Activated T-helper 1 cell treated with anti-CD3 and anti-CD28 coated beads, Interleukin-12 subunit alpha, Interleukin-12 subunit beta, Interleukin-2, Interleukin-4 antibody, amounts not matched to agents 30 ng/mL and 10 ng/mL and 1 ng/mL, durations not matched to agents 14 hours and 24 hours and 36 hours (primary cell): ENCODE measurements at places on chromosomes 5 and 9. TPM values are rescaled to one million over a fixed set of nuclear protein-coding genes. Genes with fewer than 3 reads are reported as not detected.

Gene NTRK2
- total RNA-seq, result 2.9 TPM in 2 replicates

DNA sequence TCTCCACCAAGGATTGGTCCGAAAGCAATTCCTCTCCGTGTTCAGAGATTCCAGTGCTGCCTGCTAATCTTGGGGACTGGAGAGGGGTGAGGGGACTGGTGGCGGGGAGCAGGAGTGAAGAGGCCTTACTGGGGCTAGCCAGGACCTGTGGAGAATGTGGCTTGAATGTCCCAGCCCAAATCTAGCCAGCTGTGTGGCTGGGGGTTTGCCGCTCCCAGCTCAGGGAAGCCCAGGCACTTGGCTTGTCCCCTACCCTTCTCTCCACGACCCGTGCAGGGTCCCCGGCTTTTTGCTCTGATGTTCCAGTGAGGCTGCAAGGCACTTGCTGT lies 2.4 kb downstream of the N4BP3 start:
- no peak for DNase-seq

Gene STPG3
- 1.2 and 1.8 TPM in 2 replicates for total RNA-seq

GRCh38 chr5:80128141-80128540 lies 93.0 kb downstream of the THBS4 start:
- no peak for DNase-seq

DNA sequence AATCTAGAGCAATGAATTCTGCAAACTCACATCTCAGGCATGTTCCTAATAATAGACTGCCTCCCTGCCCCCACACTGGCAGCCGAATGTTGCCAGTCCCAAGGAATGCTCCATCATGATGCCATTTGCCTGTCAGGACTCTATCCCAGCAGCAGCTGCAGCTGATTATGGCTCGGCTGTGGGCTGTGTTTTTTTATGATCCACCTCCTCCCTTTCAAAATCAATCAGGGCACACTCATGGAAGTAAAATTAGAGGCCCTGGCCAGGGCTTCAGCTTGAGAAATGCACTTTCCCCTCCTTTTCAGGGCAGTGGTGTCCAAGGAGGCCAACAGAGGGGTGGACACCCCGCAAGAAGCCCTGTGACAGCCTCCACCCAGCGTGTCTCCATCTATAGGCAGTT lies 176.7 kb upstream of the S1PR3 start:
- DNase-seq, result no peak

DNA sequence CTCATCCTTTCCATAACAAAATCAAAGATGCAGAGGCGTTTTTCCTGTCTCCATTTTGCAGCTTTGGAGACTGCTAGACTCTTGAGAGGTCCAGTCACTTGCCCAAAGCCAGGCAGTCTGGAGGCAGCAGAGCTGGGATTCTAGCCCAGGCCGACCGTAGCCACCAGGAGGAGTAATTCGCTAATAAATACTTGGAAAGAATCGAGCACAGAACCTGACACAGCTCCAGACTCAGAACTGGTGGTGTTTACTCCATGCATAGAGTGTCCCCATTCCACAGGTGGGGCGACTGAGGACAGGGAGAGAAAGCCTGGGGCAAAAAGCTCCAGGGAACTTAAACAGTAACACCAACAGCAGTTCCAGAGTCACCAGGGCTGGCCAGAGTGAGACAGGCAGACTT lies 10.7 kb upstream of the CERCAM start:
- no peak for DNase-seq

Gene PRUNE2
- 0.27 and 0.57 TPM in 2 replicates for total RNA-seq

DNA sequence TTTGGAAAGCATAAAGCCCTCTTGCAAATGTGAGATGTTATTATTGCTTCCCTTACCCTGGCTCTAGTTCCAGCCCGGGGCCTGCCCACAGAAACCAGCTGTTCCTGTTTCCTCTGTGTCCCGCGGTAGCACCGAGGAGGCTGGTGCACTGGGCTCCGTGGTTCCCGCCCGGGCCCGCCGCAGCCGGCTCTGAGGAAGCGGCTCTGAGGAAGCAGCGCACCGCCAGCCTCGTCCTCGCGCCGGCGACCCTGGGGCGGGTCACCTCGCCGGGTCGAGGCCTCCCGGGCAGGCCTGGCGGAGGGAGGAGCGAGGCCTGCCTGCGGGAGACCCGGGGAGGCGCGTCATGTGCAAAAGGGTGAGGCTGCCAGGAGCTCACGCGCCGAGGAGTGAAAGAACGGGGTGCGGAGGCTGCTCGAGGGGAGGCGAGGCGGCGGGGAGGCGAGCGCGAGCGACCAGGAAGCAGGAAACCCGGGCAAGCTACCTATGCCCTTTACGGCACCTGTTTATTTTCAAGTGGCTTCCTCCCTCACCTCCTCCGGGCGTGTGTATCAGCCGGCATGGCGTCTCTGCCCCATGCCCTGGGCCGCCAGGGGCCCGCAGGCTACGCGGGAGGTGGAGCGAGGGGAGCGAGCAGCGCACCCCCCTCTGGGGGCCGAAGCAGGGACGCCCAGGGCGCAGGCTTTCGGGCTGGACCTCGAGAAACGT lies 61.3 kb upstream of the MEGF10 start:
- DNase-seq, result peak; percentile 34

- no peak for DNase-seq
These were observed 1.9 kb downstream of the TBC1D2 start for GRCh38 chr9:98253565-98253964.

- DNase-seq, result no peak
These were observed 678 bp downstream of the SLC2A6 start for GRCh38 chr9:133477992-133478850.

DNA sequence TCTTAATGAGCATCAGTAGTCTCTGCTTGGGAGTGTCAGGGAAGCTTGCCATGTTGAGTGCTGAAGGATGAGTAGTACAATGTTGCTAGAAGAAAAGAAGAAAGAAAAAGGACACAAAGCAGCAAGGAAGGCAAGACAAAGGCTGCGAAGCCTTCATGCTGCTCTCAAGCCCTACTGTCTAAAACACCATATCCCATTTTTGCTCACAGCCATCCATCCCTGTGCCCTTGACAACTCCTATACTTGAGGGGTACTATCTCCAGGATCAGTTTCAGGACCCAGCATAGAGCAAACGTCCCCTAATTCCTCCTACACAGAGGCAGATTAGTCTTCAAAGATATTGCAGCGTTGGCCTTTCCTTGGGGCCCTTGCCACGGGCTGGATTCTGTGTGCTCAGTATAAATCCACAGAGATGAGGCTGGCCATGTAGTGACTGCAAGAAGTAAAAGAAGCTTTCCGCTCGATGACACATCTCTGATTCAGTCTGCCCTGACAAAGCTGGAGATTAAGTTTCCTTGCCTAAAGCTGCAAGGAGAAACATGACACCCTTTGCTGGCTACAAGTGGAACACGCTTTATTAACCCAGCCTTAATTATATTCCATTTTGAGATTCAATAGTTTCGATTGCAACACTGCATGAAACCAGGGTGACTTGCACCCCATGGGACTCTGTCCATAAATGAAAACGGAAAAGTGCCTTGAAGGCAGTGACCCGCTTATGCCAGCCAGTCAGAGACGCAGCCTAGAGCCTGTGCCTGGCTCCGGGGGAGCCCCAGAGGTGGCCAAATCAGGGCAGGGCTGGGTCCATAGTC lies 304.6 kb downstream of the ACTL7B start:
- no peak for DNase-seq

Gene CARTPT
- total RNA-seq, result not detected in 2 replicates

DNA sequence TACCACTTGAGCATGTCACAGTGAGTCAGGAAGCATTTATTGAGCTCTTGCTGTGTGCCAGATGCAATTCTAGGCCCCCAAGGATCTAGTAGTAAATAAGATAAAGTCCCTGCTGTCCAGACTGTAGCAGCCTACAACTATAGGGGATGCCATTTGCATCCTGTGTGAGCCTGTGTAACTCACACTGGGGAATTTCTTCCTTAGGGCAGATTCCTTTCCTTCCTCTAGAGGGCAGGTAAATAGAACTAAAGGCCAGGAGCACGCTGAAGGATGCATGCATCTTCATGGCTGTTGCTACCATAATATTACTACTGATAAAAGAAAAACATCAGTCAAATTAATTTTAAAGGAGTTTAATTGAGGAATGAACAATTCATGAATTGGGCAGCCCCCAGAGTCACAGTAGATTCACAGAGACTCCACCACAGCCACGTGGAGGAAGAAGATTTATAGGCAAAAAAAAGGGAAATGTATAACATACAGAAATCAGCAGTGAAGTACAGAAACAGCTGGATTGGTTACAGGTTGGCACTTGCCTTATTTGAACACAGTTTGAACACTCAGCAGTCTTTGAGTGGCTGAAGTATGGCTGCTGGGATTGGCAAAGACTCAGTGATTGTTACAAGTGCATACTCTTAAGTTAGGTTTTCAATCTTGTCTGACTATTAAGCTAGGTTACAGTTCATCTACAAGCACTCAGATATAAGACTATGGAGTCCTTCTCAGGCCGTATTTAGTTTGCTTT lies 98.9 kb downstream of the ACTL7B start:
- DNase-seq, result no peak

Gene ITGA1
- total RNA-seq, result 2.2 and 2.5 TPM in 2 replicates

GRCh38 chr9:112789473-112789872 lies 38.9 kb downstream of the SNX30 start:
- DNase-seq, result no peak

- DNase-seq, result no peak
These were observed 11.4 kb downstream of the MRRF start for GRCh38 chr9:122276096-122276495.
